ENCODE measurements at places on chromosomes 4 and X.

DNA sequence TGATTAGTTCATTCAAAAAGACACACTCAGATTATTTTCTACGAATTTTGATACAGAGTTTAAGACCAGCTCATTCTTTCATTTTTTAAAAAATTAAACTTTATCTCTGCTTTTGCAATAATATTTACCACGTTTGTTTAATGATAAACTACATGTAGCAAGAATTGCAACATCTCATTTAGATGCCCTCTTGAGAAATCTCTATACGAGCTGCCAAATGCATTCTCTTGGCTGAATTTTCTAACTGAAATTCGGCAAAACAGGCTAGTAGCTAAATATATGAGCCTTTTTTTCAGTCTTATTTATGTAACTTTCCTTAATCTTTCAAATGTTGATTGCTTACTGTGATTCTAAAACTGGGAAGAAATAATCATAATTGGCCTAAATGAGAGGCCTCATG, 2.1 kb upstream of the GC start:
- no peak for DNase-seq

DNA sequence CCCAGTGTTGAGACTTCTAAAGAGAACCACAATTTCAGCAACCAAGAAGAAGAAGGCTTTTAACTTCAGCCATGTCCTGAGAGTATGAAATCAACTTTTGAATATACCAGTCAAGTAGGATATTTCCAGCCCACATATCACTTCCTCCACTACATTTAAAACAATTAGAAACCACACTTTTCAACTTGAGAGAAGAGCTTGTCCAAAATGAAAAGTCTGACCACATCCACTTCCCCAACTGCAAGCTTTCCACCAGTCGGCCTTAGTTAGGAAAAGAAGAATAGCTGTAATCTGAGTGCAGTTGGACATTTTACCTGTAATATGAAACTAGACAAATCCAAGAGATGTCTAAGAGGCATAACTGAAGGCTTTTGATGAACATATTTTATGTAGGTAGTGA, 101.9 kb upstream of the SLC7A11 start:
- DNase-seq = no peak

GRCh38 chr4:153573221-153573620, 107.1 kb downstream of the TMEM131L start:
- DNase-seq = no peak

DNA sequence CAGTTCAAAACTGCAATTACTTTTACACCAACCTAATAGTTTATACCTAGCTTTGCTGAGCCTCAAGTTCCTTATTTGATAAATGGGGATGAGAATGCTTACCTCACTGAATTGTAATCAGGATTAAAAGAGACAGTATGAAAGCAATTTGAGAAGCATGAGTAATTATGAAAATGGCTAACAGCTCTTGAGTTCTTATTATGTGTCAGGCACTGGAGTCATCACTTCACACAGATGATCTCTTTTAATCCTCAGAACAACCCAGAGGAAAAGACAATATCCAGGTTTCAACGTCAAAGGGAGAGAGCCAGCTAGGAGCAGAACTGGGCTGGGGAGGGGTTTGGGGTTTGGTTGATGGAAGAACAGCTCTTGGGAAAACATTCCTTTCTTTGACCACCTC, 221.0 kb upstream of the NWD2 start:
- no peak for DNase-seq
